KBM-7 (cell line): ENCODE measurements at places on chromosomes 2 and 18.

DNA sequence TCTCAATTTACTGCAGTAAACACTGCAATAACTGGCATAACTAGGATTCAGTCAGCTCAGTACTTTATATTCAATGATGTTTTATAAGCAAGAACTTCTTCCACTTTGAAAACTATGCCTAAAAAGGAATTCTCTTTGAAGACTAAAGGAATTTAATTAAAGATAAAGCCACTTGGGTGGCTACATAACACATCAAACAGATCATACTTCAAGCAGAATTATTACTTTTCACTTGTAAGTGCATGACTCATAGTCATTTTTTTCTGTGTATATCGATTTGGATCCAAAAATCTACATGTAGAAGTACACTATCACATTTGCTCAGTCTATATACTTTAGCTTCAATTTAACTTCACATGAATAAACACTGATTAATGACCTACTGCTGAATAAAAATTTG, 4.0 kb downstream of the KANSL1L start:
- DNase-seq, result no peak

DNA sequence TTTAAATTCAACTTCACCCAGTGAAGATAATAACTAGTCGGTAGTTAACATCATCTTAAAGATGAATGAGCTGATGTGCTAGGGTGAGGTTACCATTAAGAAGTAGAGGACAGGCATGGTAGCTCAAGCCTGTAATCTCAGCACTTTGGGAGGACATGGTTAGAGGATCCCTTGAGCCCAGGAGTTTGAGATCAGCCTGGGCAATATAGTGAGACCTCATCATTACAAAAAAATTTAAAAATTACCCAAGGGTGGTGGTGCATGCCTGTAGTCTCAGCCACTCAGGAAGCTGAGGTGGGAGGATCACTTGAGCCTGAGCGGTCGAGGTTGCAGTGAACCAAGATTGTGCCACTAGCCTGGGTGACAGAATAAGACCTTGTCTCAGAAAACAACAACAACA, 4.7 kb downstream of the GALNT5 start:
- no peak for DNase-seq

DNA sequence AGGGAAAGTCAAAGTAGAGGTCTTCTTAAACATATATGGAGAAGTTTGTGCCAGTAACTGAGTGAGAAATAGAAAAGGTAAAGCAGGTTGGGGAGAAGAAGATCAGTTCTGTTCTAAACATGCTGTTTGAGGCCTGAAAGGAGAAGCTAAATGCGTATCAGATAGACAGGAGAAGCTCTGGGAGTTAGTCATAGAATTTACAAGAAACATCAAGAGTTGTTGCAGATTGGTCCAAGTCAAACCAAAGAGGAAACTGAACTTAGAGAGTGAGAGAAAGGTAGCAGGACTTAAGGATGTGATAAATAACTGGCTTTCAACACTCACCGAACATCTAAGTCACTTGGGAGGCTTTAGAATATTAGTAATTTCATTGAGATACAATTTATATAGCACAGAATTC, 29.2 kb upstream of the CERS6 start:
- no peak for DNase-seq

DNA sequence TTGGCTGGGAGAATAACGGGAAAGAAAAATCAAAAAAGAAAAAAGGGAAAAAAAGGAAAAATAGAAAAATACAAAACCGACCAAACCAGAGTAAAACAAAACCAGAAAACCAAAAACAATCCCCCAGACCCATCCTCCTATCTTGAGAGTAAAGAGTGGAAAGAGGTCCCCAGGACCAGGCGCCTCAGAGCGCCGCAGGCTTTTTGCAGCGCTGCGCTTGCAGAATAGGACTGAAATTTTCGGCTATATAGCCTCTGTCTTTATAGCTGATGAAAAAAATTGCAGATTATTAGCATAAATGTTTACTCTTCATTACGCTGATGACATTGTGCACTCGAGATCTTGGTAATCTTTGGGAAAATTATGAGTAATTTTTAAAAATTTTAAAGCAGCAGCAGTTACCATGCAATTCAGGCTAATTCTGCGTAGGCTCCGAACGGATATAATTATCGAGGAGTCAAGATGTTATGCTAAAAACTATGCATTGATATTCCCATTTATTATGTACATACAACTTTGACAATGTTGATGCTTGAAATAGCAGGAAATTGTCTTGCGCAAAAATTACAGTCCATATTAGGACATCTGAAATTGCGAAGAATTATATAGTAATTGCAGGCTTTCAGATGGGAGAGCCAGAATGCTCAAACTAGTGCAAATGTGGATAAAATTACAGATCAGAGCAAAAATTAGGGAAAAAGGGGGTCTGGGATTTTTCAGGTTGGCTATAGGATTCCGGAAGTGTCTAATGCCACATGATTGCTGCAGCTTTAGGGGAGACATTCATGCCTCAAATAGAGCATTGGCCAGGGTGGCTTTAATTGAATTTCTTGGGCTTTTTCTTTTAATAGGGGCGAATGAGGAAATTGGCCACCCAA, 8.3 kb downstream of the DLX1 start:
- DNase-seq, result no peak

DNA sequence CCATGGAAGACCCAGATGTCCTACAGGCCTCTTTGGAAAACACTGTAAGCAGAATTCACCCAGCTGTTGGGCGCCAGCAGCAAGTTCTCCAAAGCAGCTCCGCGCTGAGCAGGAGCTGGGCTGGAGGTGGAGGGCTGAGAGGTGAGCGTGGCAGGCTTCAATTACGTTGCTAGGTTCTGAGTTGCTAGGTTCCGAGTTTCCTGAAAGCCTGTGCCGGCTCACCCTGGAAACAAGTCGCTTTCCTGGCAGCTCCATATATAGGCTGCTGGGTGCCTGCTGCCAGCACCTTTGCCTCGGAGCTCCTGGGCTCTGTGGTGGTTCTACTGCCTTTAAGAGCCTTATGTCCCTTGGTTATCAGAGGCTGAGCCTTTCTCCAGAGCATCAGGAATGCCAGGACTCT, 14.4 kb upstream of the EGR4 start:
- DNase-seq, result no peak

- no peak for DNase-seq
Measured at GRCh38 chr18:68426731-68427315, 288.1 kb downstream of the TMX3 start.

DNA sequence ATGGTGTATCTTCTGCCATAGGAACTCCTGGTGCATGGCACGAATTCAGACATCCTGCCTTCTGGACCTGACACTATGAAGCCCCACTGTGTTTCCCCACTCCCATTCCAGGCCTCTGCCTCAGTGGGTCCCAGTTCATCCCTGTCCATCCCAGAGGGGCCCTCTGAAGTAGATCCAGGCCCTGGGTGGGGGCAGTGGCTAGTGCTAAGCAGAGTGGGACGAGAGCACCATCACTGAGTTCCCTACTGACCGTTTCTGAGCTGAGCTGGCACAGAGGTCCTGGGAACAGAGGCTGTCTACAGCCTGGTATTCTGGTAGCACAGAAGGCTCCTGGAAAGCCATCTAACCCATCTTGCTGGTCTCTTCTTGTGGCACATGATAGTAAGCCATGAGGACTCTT, 54.0 kb downstream of the ATOH8 start:
- DNase-seq, result no peak

DNA sequence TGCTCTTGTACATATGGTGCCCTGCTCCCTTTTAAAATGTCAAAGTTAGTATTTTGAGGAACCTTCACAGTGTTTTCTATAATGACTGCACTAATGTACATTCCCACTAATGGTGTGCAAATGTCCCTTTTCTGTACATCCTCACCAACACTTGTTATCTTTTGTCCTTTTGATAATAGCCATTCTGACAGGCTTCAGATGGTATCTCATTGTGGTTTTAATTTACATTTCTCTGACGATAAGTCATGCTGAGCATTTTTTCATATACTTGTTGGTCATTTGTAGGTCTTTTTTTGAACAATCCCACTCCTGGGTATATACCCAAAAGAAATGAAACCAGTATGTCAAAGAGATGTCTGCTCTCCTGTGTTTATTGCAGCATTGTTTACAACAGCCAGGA, 268.3 kb downstream of the FBXO15 start:
- DNase-seq, result no peak

- DNase-seq, result no peak
Measured at GRCh38 chr2:80351231-80351630, 46.7 kb upstream of the LRRTM1 start.

- DNase-seq, result no peak
Measured at GRCh38 chr2:163565192-163565591, 170.6 kb downstream of the FIGN start.

- no peak for DNase-seq
Measured at GRCh38 chr18:49061239-49061990, 110.7 kb upstream of the SMAD7 start.

GRCh38 chr2:174023591-174024523, 58.7 kb upstream of the SP3 start:
- DNase-seq, result no peak

DNA sequence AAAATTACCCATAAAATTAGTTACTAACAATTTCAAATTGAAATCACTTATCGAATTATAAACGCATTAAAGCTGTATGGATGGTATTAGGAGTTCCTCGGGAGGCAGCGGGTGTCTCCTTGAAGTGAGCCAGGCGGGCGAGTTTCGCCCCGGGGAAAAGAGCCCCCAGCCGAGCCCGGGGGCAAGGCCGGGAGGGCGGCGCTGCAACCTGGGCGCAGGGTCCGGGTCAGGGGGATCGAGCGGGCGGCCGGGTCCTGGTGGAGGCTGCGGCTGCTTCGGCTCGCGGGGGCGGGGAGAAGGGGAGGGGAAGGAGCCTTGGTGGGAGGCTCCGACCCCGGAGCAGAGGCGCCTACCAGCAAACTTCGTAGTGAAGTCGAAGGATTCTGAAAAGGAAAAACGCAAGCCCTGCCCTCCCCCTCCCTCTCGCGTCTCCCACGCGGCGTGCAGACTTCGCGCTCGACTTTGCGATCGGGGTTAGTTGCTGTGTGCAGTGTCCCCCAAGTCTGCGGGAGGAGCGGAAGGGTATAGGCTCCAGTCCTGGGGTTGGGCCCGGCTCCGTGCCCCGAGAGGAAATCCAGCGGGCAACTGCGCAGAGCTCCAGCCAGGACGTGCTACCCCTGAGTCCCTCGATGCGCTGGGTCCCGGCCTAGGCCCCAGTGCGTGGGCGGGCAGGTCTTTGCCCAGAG, 140.8 kb downstream of the MEIS1 start:
- no peak for DNase-seq

GRCh38 chr2:188369365-188369764, 77.7 kb downstream of the GULP1 start:
- peak; percentile 55 for DNase-seq

DNA sequence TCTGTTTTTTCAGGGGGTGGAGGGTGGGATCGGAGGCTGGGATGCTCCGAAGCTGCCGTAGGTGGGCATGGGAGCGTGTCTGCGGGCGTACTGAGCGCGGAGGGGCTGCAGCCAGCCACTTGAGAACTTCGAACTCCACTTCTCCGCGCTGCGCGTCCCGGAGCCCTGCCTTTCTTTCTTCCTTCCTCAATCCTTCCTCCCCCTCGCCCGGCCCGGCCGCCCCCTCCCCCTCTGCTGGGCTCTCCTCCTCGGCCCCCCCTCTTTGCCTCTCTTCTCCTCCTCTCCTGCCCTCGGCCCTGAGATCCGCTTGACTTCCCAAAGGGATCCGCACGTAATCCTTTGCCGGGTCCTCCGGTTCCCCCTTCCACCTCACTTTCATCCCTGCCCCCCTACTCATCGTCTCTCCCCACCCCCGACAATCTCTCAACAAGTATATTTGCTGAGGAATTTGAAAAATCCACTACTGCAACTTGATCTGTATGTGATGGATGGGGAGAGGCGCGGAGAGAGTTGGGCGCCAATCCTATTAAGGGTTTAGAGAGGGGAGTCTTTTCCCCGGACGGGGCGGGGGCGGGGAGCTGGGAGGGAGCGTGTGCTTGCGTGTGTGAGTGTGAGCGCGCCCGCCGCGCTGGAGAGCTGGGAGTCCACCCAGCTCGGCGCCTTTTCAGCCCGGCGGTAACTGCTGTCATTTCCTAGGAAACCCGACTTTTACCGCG, 1.1 kb downstream of the GLI2 start:
- peak; percentile 19 for DNase-seq

DNA sequence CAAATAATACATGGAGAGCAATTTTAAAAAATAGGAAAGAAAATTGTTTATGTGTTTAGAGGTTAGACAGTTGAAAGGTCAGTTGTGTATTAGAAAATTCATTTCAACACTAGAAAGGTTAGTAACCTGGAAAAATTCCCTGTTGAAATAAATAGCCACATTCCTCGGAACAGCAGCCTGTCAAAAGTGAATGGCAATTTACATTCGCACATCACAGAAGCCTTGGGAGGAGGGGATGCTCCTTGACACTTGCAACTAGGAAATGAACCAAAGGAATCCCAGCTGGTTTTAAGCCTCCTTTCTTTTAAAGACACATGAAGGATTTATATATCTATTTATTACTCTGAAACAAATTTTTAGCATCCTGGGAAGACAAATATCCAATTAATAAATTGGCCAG, 653.5 kb upstream of the LRRTM4 start:
- DNase-seq, result no peak
